ENCODE measurements at places on chromosomes 2 and 18. TPM values are rescaled to one million over a fixed set of nuclear protein-coding genes. Genes with fewer than 3 reads are reported as not detected.

DNA sequence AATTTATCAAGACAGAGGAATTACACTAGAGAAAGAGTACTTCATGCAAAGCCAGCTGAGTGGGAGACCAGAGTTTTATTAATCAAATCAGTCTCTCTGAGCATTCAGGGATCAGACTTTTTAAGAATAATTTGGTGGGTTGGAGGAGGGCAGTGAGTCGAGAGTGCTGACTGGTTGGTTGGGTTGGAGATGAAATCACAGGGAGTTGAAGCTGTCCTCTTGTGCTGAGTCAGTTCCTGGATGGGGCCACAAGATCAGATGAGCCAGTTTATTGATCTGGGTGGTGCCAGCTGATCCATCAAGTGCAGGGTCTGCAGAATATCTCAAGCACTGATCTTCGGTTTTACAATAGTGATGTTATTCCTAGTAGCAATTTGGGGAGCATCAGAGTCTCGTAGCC, 21.4 kb upstream of the PDCL3 start:
- ATAC-seq: no peak

- no peak for ATAC-seq
Measured at GRCh38 chr2:45823723-45824206, 172.3 kb downstream of the PRKCE start.

The DLGAP1 gene
- total RNA-seq: 0.81 TPM

- ATAC-seq: no peak
Measured at GRCh38 chr18:8037296-8037695, 470.2 kb downstream of the PTPRM start.

DNA sequence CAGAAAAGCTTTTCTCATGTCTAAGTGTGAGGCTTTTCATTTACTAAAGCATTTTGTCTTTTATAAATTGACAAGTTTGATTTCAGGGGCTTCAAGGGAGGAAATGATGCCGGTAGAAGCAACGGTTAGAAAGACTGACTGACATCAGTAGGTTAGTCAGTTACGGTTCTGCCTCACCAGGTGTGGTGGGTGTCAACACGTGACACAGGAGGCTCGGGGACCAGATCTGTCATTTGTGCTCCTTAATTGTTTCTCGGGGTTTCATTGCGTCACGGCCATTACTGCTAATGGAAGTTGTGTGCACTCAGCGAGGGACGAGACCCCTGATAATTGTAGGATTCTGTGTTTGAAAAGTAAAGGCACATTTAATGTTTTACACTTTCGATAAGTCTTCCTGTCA, 18.9 kb upstream of the PTPRM start:
- no peak for ATAC-seq
